Inflammatory macrophage (primary cell): ENCODE measurements at places on chromosomes 12 and 14.

GRCh38 chr14:61564618-61565091 is 130.7 kb upstream of the HIF1A start:
- peak; percentile 32 for DNase-seq

GRCh38 chr12:79884401-79885006 is 50.4 kb downstream of the PPP1R12A start:
- no peak for DNase-seq

DNA sequence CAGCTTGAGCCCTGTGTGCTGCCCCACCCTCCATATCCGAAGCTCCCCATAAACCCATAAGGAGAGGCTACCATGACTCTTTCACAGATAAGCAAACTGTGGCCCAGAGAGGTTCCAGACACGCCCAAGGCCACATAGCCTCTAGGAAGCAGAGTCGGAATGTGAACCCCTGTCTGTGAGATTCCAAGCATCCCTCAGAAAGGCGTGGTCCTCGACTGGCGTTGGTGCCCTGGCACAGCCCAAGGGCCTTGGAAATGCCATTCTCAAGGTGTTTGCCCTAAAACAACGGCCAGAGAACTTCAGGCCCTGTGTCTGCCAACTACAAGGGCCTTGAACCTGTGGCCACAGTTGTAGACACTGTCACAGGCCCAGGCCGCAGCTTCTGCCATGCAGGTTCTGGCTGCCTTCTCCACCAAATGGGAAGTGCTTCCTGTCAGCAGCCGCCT is 8.5 kb upstream of the DIO3 start:
- no peak for DNase-seq

DNA sequence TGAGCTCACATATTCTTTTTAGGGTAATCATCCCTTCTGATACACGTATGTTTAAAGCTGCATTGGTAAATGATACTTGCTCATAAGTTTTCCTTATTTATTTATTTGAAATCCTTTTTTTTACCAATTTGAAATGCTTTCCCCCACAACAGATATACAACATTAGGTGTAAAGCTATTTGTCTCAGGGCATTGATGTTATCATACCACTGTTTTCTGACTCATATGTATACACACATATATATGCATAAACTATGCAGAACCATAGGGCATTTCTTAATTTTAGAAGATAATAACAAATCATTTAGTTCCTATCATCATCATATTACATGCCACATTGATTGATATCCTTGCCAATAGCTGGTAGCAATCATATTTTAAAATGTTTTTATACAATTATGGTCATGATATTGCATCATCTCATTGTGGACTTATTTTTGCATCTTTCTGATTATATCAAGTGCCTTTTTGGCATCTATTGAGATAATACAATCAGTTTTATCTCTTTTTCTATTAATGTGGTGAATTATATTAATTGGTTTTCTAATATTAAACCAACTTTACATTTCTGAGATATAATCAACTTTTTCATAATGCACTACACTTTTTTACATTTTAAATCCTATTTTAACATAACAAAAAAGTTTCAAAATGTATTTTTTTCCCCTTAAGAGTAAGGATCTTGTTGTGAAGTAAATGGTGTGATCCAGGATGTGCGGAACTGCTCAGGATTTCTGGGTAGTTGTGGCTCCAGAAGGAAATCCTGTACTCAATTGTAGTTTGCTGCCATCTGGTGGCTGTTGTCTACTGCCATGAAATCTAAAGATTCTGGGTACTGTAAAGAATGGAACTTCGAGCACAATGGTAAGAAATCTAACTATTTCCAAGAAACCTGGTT is 16.7 kb downstream of the OR9K2 start:
- peak; percentile 45 for DNase-seq

DNA sequence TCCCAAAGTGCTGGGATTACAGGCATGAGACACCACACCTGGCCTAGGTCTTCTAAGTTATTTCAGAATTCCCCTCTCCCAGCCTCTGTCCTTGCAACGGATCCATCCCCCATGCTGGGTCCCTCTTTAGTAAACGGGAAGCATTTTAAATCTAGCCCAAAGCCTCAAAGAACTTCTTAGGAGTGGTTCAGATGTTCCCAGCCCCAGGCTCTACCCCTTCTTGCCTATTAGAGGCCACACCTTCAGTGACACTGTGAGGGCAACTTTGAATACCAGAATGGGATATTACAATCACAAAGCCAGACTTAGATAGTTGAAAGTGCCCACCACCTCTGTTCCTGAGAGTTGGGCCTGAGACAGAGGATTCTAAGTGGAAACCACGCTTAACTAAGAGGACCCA is 18.1 kb upstream of the SPPL3 start:
- no peak for DNase-seq

- DNase-seq = no peak
These were observed 27.6 kb downstream of the TSPAN11 start for GRCh38 chr12:30953951-30954751.

GRCh38 chr12:49428793-49429192 is 61.5 kb downstream of the SPATS2 start:
- peak; percentile 87 for DNase-seq

DNA sequence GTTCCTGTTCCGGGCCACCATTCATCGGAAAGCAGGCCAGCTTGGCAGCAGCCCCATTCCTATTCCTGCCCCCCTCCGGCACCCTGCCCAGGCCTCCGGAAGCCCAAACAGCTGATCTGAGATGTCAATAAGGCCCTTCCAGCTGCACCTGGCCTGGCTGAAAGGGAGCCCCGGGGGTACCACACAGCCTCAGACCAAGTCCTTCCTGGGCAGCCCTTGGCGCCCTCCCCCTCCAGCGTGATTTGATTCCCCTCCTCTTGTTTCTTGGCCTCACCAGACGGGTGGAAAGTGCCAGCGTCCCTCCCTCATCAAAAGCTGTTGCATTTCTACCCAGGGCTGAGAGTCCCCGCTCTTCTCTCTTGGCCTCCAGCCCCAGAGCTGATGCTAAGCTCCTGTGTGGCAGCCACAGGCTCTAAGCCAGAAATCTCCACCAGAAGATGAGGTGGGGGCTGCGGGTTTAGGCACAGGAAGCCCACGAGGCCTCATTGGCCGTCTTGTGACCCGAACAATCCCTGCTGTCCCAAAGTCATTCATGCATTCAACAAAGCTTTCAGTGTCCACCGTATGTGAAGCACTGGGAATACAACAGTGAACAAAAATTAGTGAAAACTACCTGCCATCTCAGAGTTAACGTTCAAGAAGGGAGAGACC is 215.4 kb downstream of the SLC41A2 start:
- no peak for DNase-seq
